ENCODE measurements at places on chromosomes 6 and 20.
A peak's percentile ranks its signal among the peaks of the same experiment; 100 is the strongest.

DNA sequence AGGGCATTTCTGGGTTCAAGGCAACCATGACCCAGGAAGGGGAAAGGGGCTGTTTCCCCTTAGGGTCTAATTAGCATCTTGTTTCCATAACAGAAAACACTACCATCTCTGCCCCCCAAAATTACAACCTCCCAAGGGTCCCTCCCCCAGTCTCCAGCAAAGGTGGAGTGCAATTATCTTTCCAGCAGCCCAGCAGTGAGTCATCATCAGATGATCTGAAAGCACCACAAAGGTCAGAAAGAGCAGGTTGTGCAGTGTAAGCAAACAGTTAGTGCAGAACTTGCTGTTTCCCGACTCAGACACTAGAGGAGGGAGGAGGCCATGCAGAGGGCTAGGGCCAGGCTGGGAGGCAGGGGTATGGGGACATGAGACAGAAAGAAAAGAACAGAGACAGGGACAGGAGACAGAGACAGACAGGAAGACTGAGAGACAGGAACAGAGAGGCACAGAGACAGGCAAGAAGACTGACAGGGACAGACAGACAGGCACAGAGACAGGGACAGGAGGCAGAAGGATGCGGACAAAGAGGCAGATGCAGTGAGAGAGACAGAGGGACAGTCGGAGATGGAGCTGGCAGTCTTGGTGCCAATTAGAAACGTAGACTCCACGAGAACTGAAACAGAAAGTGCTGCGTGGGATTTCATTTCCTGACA is 62.5 kb downstream of the PYGB start:
- DNase-seq: no peak

- no peak for DNase-seq
Measured at GRCh38 chr6:117906507-117906957, 532 bp upstream of the SLC35F1 start.

DNA sequence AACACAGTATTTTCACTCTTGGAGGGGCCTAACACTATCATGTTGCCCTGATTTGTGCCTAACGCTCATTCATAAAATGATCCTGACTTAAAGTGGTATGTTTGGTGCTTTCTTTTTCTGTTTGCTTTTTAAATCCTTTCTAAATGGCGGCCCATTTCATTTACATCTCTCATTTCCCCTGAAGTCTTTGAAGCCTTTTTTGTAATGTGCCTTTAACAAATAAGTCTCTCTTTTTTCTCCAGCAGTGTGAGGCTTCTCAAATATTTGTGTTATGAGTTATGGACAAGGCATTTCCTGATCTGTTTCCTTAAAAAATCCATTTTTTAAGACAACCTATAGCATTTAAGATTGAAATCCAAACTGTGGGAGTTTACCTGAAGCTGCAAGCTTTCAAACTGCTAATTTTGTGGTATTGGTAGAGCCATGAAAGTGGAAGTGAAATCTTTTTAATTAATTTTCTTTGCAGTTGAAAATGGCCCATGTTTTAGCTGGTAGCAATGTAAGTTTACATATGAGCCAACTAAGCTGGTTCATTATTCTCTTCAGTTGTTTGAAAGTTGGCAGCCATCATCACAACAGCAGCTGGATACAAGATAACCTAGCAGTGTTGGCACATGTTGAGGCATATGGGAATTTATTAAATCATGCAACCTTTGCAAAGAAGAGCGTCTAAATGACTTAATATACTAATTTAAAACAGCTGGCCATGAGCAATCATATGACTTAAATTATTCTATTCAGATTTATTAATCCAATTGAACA is 469.7 kb downstream of the CDKAL1 start:
- no peak for DNase-seq

- DNase-seq: peak; percentile 10
Measured at GRCh38 chr6:72260489-72260888, 361.4 kb upstream of the KCNQ5 start.

DNA sequence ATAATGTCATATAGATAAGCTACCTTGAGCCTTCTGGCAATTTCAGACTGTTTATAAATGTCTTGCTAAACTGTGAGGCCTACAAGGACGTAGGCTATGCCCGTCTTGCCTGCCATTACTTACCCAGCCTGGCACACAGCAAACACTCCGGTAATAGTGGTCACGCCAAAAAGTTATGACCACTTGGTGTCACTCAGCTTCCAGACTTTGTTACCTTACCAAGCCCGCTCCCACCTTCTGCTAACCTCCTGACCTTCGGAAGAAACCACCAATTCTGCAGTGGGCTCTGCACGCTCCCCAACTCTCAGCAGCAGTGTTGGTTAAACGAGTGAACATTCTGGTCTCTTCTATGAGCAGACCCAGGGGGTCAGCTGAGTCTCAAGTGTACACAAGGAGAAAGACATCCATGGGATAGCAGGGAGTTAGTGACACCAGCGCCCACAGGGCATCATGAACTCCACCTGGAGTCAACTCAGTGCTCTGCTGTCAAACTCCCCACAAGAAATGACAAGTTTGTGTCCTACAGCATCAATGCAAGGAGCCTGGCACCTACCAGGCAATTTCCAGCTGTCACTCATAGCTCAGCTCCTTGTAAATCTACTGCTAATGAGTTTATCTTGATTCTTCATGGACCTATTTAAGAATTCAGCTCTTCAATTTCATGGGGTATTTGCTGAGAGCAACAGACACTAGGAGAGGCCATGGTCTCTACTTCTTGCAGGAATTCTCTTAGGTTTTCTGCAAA is 119.9 kb downstream of the TTLL2 start:
- no peak for DNase-seq

- DNase-seq: no peak
Measured at GRCh38 chr20:49384437-49385434, 97.7 kb downstream of the KCNB1 start.

GRCh38 chr6:15389765-15390723 is 144.2 kb downstream of the JARID2 start:
- DNase-seq: peak; percentile 2

- DNase-seq: no peak
Measured at GRCh38 chr6:145723646-145724045, 11.7 kb downstream of the EPM2A start.

DNA sequence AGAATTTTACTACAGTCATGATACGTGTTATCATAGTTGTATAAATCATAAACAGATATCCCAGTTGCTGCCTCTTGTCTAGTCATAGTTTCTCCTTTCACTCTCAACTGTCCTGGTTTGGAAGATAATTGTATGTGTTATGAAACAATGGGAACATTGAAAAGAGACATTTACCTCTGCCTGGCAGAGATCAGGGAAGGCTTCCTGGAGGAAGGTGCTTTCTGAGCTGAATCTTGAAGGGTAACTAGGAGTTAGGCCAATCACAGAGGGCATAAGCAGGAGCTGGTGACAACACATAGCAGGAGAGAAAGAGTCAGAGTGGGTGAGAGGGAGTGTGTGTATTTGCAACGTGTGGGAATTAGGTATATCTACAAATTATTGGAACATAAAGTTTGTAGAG is 5.4 kb downstream of the ASXL1 start:
- no peak for DNase-seq

DNA sequence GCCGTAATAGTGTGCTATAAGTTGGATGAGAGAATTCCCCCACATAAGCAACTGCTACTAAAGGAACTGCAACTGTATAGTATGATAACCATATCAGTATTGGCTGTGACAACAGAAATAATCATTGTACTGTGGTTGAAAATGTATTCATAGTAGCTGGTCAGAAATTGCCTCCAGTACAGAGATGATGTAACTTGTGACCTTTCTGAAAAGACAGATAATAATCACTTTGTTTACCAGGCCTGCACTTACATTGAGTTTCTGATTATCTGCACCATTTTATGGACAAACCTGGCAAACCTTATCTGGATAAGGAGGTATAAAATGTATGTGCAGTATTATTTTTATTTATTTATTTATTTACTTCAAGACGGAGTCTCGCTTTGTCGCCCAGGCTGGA is 19.0 kb downstream of the CFAP206 start:
- DNase-seq: no peak

DNA sequence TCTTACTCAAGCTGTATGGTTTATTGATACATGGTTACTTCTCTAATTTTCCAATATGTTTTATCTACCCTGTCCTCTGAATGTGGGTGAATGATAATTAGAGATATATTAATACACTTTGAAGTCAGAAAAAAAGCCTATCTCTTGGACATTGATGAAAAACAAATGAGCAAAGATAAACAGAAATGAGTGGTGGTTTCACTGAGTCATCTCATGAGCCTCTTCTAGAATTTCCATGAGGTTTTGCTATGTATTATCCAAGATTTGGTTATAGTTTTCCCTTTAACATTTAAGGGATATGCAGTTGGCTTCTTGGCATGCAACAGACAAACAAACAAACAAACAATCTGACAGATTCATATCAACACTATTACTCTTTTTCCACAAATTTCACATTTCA is 586.8 kb downstream of the RFPL4B start:
- DNase-seq: no peak

DNA sequence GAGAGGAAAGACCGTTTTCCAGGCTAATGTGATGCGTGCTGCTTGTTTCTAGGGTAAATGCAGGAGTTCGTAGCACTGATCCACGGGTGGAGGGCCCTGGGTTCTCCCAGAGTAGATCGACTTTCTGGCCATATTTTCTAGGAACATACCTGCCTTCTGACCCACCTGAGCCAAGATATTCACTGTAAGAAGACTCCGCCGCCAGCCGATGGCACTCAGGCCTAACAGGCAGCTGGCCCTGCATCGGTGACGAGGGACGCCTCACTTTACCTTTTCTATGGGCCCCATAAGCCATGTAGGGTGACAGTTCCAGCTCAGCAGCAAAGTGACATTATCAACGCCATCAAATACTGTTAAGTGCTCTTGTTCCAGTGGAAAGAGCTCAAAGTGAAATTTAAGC is 30.2 kb upstream of the FRMD1 start:
- DNase-seq: no peak

- DNase-seq: no peak
Measured at GRCh38 chr6:46605091-46605797, 47.4 kb downstream of the CYP39A1 start.

- no peak for DNase-seq
Measured at GRCh38 chr6:83113258-83113657, 45.8 kb downstream of the DOP1A start.

DNA sequence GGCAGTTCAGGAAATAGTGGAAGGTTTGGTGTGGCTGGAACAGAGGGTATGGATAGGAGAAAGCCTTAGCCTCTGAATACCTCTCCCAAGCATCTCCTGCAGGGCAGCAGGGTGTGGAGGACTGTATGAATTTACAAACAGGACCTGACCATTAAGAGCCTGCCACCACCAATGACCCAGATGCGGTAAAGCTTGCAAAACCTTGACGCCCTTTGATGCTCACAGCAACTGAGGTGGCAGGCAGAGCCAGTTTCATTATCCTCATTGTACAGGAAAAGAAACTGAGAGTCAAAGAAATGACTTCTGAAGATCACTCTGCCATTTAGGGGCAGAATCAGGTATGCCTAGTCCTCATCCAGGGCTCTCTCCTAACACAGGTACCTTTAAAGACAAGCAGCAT is 2.4 kb downstream of the HM13 start:
- DNase-seq: no peak

DNA sequence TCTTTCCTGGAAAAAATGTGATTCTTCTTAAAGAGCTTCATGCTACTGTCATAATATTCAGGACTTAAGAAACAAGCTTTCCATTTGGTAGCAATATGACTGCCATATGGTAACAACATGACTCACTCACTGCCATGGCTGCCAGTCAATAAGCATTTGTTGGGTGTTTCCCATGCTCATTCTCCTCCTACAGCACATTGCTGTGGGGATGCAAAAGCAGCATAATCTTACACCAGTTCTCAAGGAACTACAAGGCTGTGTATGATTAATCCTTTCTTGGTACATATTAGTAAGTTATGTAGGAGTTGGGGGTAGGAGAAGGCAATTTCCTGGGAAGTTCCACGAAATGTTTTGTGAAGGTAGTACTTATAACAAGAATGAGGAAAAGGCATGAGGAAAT is 76.7 kb downstream of the CEP162 start:
- no peak for DNase-seq

- no peak for DNase-seq
Measured at GRCh38 chr6:13396241-13396792, 68.0 kb upstream of the TBC1D7 start.

- DNase-seq: no peak
Measured at GRCh38 chr20:50498071-50498776, 12.0 kb upstream of the PTPN1 start.

GRCh38 chr20:52438326-52438963 is 246.9 kb upstream of the ZFP64 start:
- no peak for DNase-seq

- no peak for DNase-seq
Measured at GRCh38 chr20:59104831-59105230, 58.8 kb upstream of the ZNF831 start.

DNA sequence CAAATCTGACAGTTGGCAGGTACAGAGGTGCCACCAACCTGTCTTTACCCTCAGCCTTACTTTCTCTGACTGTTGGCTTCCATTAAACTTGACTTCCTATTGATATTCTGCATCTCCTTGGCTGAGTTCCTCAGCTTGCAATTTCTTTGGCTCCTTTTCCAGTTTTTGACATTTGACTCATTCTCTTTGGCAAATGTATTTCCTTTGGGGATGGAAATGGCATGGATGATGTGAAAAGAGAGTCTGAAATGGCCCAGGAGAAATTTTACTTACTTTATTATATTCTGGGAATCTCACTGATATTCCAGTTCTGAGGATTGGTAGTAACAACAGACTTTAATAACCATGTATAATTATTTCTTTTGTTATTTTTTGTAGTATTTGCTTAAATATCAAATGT is 255.2 kb downstream of the CD109 start:
- DNase-seq: no peak

DNA sequence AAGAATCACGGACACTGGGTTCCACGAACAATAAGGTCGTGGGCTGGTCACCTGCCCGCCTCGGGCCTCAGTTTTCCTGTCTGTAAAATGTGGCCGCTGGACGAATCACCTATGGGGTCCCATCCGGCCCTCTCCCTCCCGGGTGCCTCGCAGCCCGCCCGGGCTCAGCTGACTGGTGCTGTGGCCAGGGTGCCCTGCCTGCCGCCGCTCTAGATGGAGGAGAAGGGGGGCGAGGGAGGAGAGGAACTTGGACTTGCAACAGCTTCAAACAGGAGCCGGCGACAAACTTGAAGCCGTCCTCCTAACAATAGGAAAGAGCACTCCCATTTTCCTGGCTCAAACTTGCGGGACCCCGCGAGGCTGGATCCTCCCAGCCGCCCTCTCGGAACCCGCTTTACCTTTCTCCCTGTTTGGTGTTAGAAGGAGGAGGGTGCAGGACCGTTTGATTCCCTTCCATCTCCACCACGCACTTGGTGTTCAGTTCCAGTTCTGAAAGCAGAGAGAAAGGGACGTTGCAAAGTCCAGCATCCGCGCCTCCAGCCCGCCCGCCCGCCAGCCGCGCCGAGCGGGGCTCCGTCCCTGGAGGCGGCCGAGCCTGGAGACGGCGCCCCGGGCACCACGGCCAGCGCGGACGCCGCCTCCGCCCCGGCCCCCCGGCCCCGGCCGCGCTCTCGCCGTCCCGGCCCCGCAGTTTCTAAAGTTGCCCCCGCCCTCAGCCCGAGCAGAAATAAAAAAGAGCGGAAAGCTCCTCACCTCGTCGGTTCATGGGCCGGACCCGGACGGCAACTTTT is 584 bp downstream of the KIF13A start:
- no peak for DNase-seq

Measured in amniotic stem cell (primary cell).